B cell (primary cell): ENCODE measurements at places on chromosomes 2 and 18. TPM values are rescaled to one million over a fixed set of nuclear protein-coding genes. Genes with fewer than 3 reads are reported as not detected.

Gene SCYGR4
- total RNA-seq = not detected in 2 replicates

DNA sequence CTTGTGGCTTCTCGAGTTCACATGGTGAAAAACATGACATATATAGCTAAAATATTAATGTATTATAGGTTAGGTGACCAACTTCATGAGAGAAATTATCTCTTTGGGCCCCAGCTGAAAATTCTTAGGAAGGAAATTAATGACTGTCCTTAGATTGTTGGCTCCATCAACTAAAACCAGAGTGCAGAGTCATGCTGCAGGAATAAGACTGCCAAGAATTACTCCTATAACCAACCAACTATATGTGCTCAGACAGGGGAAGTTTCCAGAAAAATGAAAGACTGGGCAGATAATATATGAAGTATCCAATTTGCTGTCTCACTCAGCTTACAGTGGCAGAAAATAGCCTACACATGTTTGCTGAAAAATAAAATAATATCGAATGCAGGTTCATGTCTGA, 71.0 kb upstream of the TMEFF2 start:
- no peak for DNase-seq

Gene SAG
- total RNA-seq = 0.17 and 1.1 TPM in 2 replicates

- no peak for DNase-seq
Measured at GRCh38 chr2:106859498-106859897, 26.5 kb downstream of the ST6GAL2 start.

Gene PSMA8
- total RNA-seq = 0.91 and 1.0 TPM in 2 replicates

- no peak for DNase-seq
Measured at GRCh38 chr2:83280391-83280790, 1178.7 kb downstream of the SUCLG1 start.

GRCh38 chr2:118250463-118250862, 162.2 kb downstream of the INSIG2 start:
- no peak for DNase-seq

DNA sequence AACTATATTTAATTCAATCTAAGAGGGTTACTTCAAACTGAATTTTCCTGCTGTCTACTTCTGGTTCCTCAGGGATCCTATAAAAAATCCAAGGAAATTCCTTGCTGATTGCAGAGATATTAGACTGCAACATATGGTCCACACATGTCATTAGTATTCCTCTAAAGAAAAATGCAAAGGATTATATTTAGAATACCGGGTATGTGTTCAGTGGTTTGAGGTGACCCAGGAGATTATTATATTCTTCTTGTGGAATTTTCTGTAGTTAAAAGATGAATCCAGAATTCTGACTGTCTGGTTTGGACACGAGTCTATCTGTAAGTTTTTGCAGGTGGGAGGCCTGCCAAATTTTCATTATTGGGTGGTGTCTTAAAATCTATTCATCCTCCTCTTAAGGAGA, 18.2 kb downstream of the HOXD1 start:
- DNase-seq = no peak

DNA sequence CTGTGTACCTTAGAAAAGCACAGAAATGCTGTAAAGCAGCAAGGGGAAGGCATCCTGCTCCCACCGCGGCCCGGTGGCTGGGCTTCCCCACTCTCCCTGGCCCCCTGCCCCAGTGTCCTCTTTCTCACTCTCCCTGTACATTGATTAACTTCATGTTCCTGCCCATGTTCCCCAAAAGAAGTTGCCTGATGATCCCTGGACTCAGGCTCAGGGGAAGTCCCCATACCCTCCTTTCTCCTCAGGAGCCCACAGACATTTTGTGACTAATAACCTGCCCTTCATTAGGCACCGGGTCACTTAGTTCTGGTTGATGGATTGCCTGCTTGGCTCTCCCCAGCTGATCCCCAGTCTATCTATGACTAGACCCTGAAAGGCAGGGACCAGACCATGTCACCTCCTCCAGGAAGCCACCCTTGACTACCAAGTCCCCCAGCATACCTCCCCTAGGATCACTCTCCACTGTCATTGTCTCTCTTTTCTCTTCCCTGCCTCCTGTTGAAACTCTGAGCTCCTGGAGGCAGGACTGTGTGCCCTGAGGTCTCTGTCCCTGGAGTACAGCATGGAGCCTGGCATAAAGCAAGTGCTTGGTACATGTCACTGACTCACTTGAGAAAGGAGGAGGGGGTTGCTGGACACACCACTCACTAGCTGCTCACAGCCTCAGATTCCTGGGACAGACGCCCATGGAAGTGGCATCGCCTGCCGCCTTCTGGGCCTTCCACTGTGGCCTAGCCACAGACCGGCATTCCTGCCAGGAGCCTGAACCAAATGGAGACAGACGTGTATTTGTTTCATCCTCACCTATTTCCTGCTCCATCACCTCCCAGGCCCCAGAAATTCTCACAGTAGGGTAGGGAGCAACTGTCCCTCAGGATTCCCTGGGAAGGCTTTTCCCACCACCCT, 13.5 kb downstream of the MALL start:
- no peak for DNase-seq

DNA sequence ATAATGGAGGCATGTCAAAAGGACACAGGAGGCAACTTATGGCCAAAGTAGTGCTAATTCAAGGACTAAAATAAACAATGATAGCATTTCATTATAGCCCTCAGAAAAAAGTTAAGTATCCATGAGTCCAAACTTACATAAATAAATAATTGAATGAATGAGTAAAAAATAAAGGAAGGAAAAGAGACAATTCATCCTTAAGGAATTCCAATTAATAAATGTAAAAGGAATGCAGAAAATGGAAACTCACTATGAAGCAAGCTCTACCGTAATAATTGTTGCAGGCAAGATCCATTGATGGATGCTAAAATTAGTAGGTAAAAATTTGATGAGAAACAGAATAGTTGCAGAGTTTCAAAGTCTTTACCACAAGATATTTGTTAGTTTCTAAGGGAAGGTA, 88.2 kb upstream of the RAPGEF4 start:
- DNase-seq = no peak

GRCh38 chr2:75705921-75706320, 4.8 kb downstream of the GCFC2 start:
- no peak for DNase-seq

GRCh38 chr18:27213123-27213717, 28.1 kb upstream of the CHST9 start:
- no peak for DNase-seq

GRCh38 chr2:130884013-130884412, 47.3 kb downstream of the ARHGEF4 start:
- no peak for DNase-seq

DNA sequence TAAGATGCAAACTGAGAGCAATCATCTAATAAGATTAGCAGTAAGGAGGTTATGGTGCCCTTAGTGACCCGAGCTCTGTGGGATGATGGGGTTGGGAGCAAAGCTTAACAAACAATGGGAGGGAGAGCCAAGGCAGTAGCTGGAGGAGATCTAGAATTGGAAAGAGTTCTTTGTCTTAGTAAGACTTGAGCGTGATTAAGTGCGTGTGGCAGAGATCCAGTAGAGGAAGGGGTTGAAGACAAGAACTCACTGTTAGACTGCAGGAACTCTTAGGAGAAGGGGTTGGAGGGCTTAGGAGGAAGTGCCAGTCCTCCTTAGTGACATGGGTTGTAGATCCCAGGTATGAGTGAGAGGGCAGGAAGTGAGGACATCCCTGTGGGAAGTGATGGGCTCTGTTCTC, 184.7 kb downstream of the GFPT1 start:
- no peak for DNase-seq

DNA sequence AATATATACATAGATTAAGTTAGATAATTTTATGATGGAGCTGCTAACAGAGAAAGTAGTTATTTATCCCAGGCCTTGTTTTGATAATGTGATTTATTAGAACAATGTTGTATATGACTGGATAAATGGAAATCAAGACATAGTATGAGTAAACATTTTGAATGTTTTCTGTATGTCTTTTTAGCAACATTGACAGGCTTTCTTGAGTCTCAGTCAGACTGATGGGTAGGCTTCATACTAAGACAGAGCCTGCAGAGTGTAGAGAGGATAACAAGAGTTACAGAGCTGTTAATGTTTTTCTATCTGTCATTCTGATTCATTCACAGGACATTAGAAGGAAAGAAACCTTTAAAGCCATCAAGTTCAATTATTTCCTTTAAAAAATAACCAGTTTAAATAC, 478.5 kb downstream of the LRP1B start:
- DNase-seq = no peak

GRCh38 chr2:65309699-65310098, 82.1 kb downstream of the ACTR2 start:
- DNase-seq = no peak

DNA sequence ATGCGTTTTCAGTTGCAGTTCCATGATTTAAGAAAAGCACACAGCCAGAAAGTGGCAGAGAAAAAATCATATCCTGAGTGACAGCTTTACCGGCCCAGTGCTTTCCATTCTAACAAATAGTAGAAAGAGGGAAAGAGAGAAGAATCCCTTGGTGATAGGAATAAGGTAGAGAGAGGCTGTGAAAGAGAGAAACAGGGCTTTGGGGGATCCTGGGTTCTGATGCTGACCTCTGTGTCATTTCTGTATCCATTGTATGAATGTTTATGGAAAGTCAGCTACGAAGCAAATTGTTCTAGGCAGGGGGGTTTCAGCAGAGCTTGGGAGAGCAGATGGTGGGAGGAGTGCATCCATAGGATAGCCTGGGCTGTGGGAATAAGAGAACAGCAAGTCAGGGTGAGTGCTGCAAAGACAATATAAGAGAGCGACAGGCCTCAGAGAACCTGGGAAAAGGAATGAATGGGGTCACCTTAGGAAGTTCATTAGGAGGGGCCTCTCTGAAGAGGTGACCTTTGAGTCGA, 203.4 kb upstream of the TNP1 start:
- DNase-seq = no peak

Gene TNFAIP6
- not detected in 2 replicates for total RNA-seq

DNA sequence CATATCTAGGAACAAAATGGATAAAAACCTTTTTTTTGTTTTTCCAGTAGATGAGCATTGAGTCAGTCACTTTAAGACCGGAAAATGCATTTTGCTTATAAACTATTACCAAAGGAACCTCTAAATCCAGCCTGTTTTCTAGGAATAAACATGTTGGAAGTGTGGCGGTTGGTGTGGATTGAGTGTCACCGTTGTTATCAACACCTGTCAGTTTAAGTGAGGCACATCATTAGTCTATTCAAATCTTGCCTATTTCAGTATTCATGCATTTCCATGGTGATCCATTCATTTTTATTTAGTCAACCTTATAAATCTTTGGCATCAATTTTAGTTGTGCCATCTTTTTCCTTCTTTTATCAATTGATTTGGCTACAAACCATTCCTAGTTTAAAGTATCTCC, 3.3 kb downstream of the KLHL29 start:
- DNase-seq = no peak

Gene NBAS
- total RNA-seq = 37.3 and 37.7 TPM in 2 replicates
